ENCODE measurements at places on chromosomes 1 and 21.

DNA sequence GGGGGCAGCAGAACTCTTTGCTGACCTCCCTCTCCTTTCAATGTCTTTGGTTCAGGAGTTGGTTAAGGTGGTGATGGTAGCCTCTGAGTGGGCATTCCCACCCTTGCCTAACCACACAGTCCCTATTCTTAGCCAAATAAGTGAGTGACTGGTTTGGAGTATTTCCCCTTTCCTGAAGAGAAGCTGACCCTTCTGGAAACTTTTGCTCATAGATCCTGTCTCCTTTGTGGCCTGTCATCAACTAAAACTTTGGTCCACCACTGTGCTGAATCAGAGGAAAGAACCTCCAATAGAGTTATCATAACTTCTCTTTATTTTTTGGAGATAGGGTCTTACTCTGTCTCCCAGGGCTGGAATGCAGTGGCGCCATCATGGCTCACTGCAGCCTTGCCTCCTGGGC, 31.1 kb downstream of the C1orf21 start:
- DNase-seq, result no peak

GRCh38 chr1:238465449-238465848, 574.7 kb upstream of the ZP4 start:
- DNase-seq, result no peak

DNA sequence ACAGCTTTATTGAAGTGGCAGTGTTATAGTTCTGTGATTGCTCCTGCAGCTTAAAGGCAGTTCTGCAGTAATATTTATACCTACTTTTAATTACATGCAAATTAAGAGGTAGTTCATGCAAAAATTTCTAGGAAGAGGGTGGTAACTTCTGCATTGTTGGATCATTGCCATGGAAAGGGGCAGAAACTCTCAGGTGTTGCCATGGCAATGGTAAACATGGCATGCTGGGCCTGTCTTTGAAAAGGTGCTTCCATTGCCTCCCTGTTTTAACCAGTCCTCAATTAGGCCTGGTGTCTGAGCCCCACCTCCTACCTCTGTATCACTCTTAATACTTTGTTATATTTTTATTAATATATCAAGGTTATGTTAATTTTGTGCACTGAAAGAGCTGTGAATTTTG, 104.7 kb downstream of the DISC1 start:
- no peak for DNase-seq

- no peak for DNase-seq
These were observed 1.1 kb downstream of the TAGLN2 start for GRCh38 chr1:159924025-159924790.

DNA sequence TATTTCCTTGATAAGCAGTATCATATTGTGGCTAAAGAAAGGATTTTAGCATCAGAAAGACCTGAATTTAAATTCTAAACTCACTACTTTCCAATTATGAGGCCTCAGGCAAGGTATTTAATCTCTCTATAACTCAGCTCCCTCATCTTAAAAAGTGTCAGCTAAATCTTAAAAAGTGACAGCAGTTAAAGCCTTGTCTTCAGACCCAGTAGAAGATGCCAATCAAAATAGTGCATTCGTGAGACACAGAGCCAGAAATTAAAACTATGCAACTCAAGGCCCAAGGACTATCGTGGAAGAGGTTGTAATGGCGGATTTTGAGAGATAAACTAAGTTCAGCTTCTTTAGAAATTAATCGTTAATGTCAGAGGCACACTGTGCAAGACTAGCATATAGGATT, 677.5 kb upstream of the BRINP3 start:
- DNase-seq, result no peak

- no peak for DNase-seq
These were observed 3.0 kb downstream of the TSPAN2 start for GRCh38 chr1:115086176-115086830.

DNA sequence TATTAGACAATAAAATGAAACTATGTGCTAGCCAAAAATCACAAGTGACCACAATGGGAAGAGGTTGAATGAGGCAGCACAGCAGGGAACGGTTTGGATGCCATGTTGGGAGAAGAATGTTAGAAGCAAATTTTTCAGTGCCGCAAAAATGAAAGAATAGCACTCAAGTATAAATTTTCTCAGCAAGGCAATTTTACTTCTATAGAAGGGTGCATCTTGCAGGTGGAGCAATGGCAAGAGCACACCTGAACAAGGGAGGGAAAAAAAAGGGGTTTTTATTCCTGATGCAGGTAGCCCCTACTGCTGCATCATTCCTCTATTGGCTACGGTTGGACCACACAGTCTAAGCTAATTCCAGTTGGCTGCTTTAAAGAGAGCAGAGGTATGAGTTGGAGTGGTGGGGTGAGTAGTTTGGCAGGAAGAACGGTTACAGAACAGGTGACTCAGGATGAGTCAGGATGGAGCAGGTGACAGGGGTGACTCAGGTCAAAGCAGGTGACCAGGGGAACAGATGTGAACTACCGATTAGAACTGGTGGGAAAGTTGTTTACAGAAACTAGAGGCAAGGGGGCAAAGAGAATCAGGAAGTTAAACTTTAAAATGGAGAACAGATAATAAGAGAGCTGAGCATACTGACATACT, 301.1 kb upstream of the NRIP1 start:
- DNase-seq, result no peak

- peak; percentile 16 for DNase-seq
These were observed at the start of gene EPHB2 for GRCh38 chr1:22710701-22711049. TSS of gene EPHB2 (plus strand) at chr1:22710839. CDS start at chr1:22710983, 144 bp downstream.

GRCh38 chr1:17232759-17233661, 15.9 kb upstream of the PADI3 start:
- DNase-seq, result no peak

- no peak for DNase-seq
These were observed 27.5 kb downstream of the SLC30A10 start for GRCh38 chr1:219900882-219901281.

- no peak for DNase-seq
These were observed 75.8 kb downstream of the ST3GAL3 start for GRCh38 chr1:43783096-43783670.

DNA sequence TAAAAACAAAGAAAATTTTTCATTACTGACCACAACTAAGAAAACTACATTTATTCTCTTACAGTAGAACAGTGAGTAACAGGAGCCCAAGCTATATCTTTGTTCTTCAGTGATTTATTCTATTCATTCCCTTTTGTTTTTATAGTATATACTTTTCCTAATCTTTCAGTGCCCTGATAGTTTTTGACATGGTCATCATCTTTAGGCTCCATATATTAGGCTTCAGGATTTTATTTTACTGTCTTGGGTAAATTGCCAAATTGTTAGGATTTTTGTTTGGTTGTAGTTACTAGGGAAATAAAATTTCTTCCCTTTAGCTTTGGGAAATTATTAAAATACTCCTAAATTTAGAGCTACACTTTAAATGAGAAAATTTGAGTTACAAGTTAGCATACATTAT, 10.3 kb downstream of the FBXO28 start:
- no peak for DNase-seq

DNA sequence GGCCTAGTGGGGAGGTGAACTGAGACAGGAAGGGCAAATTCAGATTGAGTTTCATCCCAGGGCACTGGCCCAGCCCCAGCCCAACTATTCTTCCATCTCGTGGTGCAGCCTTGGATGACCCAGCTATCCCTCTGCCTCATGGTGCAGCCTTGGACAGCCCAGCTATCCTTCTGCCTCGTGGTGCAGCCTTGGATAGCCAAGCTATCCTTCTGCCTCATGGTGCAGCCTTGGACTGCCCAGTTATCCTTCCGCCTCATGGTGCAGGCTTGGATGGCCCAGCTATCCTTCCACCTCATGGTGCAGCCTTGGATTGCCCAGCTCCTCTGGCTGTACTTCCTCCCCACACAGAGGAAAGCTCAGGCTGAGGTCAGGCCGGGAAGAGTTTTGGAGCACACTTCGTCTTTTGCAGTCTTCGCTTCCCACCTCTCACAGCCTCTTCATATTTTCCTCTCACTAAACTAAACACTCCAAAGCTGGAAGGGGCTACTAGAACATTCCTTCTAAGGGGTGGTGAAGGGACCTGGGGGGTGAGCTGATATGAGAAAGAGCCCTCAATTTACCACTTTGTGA, 69.8 kb upstream of the TTC34 start:
- DNase-seq, result no peak

GRCh38 chr1:51729156-51729823, 112.4 kb downstream of the OSBPL9 start:
- DNase-seq, result peak; percentile 83

Measured in NCI-H1694 treated with DMSO at 0.1 percent for 48 hours (cell line).